LNCaP clone FGC (cell line): ENCODE measurements at places on chromosomes 5 and 9.

DNA sequence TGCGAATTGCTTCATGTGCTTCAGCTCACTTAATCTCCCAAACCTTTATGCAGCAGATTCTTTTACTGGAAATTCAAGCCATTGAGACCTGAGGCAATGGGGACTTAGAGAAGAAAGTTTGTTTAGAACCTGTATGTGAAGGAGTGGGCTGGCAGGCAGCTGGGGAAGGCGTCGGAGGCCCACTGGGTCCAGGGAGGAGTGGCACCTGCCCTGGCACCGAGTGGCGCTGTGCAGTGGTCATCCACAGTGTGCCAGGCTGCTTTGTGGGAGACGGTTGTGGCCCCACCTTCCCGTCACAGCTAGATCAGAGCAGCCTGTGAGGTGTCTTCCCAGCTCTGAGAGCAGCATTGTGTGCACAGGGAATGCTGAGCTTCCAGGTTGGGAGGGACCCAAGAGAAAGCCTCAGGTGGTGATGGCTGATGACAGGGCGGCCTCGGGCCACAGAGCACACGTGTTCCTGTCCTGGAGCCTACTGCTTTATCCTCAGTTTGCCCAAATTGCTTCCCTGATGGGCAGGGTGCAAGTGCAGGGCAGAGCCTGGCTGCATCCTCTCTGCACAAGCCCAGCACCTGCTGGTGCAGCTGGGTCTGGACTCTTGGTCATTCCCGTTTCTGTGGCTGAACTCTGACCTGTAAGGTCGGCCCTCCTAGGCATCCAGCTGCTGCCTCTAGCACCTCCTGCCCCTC lies 175.2 kb downstream of the CACNA1B start:
- DNase-seq, result no peak

- no peak for DNase-seq
These were observed 4.5 kb downstream of the ELAVL2 start for GRCh38 chr9:23821375-23822181.

GRCh38 chr9:98262056-98262455 lies 6.6 kb upstream of the TBC1D2 start:
- DNase-seq, result no peak

GRCh38 chr5:91125916-91126315 lies 257.2 kb downstream of the ARRDC3 start:
- no peak for DNase-seq

DNA sequence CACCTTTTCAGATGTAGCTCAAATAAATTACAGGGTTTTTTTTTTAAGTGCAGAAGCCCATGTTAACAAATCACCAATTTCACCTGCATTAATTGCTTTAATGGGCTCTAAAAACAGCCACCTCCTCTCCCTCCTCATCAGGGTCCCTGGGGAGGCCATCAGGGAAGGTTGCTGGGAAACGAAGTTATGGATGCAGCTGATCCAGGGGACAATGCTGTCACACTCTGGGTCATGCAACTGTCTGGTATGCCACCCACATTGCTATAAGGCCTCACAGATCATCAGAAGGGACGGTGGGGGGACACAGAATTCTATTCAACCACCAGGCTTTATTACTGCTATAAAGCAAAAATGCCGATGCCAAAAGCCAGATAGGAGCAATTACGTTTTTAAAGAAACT lies 9.3 kb downstream of the WHRN start:
- no peak for DNase-seq

DNA sequence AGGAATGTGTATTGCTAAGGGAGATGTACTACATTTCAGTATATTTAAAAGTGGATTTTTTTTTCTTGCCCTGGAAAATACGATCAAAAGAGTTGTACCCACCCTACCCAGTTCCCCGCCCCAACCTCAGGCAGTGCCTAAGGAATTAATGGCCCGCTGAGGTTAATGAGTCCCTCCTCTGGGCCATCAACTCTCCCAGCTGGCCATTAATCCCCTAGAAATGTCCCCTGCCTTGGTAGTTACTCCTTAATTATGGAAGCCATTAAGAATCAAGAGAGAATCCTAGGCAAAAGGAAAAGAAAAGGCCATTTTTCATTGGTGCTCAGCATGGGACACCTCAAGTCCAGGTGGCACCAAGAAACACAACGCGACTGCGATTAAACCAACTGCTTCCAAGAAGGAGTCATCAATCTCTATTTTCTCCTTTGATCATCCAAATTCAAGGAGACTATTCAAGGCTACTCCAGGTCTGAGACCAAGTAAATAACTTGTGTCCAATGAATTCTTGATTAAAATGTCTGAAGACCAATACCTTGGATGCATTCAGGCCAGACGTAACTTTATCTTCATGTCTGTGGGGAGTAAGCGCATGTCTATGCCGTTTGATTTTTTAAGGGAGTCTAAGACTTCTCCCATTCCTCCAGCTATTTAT lies 1962.2 kb upstream of the WWC1 start:
- DNase-seq, result no peak
